Stimulated activated CD4-positive, alpha-beta T cell treated with anti-CD3 and anti-CD28 coated beads, Interleukin-1b, Interleukin-23, amount 100 ng/mL, for 1 hour (primary cell): ENCODE measurements at places on chromosomes 12 and 14.

GRCh38 chr12:109831929-109832328, 1.3 kb downstream of the TRPV4 start:
- DNase-seq, result no peak

DNA sequence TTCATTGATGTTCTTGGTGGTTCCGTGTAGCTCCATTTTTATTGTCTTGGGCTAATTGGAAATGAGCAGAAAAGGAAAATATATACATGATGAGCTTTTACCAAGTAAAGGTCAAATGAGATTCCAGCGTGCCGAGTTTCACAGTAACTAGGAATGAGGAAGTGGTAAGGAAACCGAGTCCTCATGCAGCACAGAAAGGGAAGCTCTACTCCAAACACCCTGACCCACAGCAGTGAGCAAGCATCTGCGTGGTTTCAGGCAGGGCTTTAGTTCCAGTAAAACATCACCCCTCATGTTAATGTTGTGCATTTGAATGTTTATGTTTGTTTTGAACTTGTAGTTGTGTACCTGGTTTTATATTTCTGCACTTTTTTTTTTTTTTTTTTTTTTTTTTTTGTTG, 208.0 kb downstream of the SLC41A2 start:
- no peak for DNase-seq

GRCh38 chr12:70838127-70838526, 82.4 kb downstream of the PTPRR start:
- DNase-seq, result no peak

DNA sequence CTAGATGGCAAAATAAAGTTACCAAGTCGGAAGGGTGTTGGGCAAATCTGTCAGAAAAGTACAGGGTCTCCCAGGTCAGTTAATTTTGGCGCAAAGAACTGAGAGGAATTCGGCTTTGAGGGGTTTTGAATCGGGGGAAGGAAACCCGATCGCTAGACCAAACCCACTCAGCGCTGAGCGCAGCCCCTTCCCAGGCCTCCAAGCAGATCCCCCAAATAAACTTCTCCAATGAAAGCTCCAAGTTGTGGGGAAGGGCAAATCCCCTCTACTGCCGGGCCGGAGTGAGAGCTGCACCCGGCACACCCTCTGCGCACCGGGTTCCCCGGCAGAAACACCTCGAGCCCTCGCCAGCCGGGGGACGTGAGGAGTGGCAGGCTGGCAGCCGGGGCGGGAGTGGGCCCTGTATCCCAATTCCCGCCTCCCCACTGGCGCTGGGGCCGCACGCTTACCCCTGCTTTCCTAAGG, 441 bp downstream of the E2F7 start:
- no peak for DNase-seq

- DNase-seq, result no peak
Observed at GRCh38 chr14:92750994-92751400, 2.6 kb upstream of the LGMN start.

DNA sequence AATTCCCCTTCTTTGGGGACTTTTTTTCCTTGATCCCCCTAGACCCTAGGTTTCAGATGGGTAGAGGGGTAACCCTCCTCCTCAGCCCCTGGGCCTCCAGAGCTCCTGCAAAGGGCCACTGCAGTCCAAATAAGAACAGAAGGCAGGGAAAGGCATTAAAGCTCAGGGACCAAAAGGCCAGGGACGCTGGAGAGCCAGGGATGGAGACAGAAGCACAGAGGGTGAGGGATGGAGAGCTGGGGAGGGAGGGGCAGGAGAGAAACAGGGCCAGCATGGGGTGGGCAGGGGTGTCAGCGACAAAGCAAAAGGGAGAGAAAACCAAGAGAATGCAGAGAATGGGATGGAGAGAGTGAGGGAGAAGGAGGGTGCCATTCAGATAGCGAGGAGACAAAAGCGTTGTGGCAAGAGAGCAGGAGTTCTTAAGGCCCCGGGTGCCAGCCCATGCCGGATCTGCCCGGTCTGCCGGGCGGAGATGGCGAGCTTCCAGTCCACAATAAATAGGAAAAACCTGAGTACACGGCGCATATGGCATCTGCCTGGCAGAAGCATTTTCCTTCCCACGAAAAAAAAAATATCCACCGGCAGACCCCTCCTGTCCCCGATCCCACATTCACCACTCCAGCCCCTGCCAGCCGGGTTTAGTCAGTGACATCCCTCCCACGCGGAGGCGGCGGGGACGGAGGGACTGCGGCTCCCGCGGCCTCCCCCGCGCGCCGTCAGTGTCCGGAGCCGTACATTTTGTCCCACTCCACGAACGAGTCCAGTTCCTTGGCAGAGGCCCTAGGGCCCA, 28.6 kb downstream of the FIGNL2 start:
- no peak for DNase-seq

GRCh38 chr12:119153477-119154434, 25.0 kb upstream of the HSPB8 start:
- no peak for DNase-seq

- no peak for DNase-seq
Observed at GRCh38 chr14:89833120-89833532, 121.4 kb downstream of the EFCAB11 start.

DNA sequence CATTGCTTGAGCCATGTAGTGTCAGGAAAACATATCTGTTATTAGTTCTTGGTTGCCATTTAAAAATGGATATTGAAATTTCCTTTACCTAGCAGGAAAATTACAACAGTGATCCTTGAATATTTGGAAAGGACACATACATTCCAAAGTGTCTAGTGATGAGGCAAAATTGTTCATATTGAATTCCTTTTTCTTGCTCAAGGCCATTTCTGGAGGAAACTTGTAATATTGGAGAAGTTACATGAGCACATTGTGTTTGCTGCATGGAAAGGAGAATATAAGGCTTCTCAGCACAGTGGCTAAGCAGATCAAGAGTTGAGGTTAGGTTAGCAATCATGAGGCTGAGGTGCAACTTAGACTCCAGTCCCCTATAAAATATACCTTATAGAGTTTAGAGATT, 121.9 kb downstream of the PDE3A start:
- DNase-seq, result no peak

GRCh38 chr14:37566811-37567371, 28.2 kb downstream of the FOXA1 start:
- no peak for DNase-seq

- DNase-seq, result no peak
Observed at GRCh38 chr12:24600996-24601395, 347.9 kb downstream of the BCAT1 start.

DNA sequence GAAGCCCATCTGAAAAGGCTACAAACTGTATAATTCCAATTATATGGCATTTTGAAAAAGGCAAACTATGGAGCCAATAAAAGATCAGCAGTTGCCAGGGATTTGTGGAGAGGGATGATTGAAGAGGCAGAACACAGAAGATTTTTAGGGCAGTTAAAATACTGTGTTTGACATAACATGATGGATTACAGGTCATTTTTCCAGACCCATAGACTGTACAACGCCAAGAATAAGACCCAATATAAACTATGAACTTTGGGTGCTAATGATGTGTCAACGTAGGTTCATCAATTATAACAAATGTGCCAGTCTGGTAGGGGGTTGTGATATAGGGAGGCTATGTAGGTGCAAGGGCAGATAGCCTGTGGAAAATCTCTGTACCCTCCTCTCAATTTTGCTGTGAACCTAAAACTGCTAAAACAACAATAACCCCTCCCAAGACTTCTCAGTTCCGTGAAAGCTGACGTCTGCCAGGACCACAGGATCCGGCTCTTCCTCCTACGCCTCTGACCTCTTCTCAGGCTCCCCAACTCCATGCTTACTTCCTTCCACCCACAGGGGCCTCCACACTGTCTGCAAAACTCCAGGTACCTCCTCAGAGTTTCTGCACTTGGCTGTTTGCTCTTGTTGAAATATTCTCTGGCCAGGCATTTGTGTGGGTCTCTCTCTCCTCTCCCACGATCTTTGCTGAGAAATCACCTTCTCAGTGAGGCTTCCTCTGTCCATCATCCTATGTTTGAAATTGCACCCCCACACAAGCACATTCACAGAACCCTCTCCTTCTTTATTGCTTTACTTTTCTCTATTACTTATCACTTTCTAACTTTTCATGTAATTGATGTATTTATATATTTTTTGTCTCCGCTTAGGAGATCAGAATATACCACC, 131.4 kb downstream of the BBS10 start:
- no peak for DNase-seq

DNA sequence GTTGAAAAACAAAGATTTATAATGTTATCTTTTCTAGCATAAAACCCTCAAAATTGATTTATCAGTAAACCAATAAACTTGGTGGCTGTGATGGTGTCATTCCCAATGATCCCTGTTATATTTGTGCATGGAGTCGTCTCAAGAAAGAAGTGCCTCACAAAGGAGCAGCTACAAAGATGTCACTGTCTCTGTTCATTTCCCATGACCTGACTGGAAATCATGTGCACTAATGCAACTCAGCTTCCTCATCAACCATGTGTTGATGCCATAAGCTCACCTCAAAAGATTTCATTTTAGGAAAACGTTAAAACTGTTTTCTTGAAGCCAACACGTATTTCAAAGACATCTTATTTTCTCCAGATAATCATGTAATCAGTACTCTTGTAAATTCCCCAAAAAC, 28.8 kb downstream of the CLEC1A start:
- no peak for DNase-seq

DNA sequence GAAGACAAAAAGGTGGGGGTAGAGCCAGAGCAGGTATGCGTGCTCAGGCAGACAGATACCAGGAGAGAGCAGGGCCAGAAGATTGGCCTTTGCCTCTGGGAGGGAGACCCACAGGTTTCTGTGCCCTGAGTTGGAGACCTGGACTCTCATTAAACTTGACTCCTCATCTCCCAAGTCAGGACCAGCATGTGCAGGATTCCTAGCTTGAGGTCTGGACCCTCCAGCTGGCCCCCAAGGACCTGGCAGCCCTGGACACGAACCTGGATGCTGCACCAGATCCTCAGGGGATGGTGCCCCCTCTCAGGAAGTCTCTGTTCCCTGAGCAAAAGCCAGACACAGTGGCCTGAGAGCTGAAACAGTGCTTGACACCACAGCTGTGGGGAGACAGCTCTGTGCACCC, 10.5 kb upstream of the KRT73 start:
- DNase-seq, result no peak

DNA sequence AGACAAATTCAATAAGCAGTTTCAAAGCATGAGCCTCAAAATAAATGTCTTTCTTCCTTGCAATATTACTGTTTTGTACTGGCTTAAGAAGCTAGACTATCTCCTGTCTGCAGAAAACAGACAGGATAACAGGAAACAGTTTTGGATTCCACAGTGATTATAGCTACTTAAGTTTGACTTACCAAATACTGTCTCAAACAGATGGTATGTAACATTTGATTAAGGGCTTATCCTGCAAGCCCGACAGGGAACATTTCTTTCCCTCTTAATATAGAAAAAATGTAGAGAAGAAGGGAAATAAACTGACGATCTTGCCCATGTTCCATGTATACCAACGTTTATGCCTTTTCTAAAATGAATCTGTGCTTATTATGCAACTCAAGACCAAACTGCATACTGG, 179.9 kb upstream of the EEA1 start:
- DNase-seq, result no peak

- DNase-seq, result no peak
Observed at GRCh38 chr14:56156096-56156495, 37.9 kb downstream of the PELI2 start.

GRCh38 chr14:86430853-86431252, 900.9 kb downstream of the FLRT2 start:
- DNase-seq, result no peak

DNA sequence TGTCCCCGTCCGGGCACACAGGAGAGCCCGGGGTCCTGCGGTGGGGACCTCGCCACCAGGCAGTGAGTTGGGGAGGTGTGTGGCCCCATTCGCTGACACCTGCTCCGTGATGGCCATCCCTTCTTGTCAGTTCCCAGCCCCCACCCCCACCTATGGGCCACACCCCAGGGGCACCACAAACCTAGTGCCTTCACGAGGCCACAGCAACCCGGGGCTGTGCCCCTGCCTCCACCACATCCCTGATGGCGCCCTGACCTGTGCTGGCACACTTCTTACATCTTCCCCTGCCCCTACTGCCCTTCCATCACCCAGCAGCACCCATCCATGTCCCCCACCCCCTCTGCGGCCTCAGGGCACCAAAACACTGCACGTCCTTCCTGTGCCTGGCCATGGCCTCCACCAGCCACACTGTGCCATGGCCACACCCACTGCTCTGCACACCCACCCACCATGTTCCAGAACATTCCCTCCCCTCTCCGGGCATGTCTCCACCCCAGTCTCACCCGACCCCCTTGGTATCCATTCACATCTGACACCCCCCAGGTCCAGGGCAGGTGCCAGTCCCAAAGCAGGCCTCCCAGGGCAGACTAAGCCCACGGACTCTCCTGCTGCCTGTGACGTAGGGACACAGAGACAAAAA, 24.4 kb downstream of the JAG2 start:
- DNase-seq, result no peak

DNA sequence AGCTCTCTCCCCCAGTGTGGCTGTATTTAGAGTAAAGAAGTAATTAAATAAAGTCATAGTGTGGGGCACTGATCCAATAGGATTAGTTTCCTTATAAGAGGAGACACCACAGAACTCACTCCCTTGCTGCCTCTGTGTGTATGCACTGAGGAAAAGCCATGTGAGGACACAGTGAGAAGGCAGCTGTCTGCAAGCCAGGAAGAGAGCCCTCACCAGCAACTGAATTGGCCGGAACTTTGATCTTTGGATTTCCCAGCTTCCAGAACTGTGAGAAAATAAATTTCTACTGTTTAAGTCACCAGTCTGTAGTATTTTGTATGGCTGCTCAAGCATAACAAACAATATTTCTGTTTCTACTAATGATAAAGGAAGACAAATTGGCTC, 368.7 kb upstream of the PRICKLE1 start:
- DNase-seq, result no peak

DNA sequence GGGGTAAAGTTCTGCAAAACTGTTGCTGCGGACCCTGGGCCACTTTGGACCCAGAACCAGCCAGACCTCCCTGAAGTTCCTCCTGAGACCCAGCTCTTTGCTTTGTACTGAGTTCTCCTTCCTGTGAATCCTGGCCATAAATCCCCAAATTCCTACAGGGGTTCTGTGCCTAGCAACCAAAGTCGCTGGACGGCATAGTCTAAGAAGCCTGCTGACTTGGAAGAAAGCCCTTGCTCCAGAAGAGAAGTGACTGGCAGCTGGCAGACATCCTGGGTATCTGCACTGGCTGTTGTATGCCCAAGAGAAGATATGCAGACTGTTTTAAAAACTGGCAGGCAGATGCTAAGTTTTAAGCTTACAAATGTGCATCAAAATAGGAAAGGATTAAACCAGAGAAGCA, 99.9 kb upstream of the SLC24A4 start:
- DNase-seq, result no peak
